OCI-M1 (cell line): ENCODE measurements at places on chromosomes 16 and 17.

- peak; percentile 50 for DNase-seq
Observed at GRCh38 chr16:9092282-9092977, 986 bp downstream of the HAPSTR1 start.

DNA sequence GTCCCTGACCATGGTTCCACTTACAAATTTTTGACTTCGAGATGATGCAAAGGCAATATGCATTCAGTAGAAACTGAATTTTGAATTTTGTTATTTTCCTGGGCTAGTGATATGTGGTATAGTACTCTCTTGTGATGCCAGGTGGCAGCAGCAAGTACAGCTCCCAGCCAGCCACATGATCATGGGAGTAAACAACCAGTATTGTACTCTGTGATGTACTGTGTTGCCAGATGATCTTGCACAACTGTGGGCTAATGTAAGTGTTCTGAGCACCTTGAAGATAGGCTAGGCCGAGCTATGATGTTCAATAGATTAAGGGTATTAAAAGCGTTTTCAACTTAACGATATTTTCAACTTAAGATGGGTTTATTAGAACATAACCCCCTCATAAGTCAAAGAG, 250.8 kb downstream of the STX8 start:
- no peak for DNase-seq

DNA sequence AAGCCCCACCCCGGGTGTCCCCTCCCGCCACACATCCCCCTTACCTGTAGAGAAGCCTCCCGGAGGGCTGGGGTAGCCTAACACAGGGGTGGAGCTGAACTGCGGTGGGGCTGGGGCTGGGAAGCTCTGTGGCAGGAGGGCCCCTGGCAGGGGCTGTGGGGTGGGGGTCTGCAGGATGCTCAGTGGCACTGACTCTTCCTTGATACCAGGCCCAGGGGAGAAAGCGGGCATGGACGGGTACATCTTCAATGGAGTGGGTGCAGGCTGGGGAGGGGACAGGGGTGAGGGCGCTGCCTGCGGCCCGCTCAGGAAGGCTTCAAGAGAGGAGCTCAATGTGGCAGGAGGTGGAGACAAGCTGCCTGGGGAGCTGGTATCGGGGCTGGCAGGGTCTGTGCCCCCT, 16.7 kb downstream of the SREBF1 start:
- no peak for DNase-seq

DNA sequence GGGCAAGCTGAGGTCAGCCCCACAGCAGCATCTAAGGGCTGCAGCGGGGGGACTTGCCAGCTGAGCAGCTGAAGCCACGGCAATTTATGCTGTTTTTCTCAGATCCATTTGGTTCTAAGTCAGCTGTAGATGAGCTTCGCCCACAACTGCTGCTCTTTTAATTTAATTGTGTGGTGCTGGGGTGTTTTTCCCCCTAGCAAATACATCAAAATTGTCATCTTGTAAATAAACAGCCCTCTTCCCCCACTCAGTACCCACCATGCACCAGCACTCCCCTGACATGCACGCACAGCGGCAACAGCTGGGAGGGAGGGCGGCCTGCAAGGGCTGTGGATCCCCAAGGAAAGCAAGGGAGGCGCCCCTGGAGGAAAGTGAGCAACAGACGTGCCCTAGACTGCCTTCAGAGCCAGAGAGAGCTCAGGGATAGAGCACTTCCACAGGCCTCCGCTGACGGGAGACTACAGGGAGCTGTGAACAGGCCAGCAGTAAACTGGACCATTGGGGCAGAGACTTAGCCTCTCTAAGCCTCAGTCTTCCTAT, 149.5 kb downstream of the TMEM132E start:
- DNase-seq = no peak

- DNase-seq = no peak
Observed at GRCh38 chr17:74822939-74823367, 36.7 kb downstream of the GRIN2C start.

DNA sequence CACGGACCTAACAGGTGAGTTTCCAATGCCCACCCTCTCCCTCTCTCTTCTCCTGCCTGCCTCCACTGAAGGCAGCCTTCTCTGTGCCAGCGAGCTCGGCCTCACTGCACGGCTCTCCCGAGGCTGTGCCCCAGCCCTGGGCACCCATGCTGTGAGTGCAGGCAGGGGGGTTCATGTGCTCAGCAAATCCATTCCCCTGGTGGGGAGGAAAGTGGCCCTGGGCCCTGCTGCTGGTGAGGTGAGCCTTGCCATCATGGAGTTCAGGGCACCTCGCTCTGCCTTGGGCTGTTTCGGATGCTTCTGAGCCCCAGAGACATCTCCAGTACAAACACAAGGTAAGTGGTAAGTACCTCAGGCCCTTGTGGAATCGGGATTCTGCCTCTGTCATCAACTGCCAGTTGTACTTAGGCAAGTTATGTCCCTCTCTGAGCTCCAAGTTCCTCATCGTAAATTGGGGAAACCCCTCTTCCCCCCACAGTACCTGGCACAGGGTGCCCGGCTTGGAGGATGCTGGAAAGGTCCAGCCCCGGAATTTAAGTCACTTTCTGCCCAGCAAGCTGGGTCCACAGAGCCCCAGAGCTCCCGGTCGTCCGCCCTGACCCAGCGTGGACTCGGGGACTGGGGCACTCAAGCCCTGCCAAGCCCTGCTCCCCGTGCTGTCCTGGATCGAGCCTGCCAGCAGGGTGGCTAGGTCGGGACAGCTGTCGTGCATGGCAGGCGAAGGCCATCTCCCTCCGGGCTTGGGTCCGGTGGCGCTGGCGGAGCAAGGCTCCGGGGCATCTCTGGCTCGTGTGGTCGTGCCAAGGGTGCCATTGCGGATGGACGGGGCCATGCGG, 684 bp upstream of the NUDT16L1 start:
- DNase-seq = peak; percentile 18

GRCh38 chr16:68417711-68418301, 30.5 kb downstream of the SMPD3 start:
- peak; percentile 25 for DNase-seq

DNA sequence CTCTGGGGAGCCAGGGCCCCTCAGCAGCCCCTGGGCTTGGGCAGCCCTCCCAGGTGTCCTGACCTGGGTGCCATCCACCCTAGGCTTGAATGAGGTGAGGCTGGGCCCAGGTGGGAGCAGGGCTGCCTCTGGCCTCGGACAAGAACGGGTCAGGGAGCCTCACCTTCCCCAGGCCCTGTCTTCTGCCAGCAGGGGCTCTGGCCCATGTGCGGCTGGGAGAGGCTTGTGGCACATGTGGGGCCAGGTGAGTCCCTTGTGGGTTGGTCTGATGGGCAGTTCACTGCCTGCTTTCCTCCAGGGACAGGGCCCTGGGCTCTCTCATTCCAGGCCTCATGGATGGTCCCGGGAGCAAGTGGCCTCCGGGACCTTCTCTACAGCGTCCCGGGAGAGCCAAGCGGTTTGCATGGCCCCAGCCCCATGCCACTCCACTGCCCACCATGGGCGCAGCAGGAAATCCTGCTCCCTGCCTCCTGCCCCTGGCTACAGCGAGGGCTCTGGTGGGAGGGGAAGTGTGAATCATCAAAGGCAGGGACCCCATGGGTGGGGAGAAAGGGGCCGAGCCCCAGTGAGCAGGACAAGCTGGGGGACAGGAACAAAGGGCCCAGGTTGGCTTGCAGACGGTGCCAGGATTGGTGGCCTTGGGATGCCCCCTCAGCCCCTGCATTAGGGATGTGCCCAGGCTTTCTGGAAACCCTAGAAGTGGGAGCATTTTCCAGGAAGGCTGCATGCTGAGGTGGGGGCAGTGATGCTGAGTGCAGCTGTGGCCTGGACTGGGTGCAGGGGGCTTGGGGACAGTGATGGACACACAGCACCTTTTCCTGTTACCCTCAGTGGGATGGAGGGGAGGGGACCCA, 12.2 kb downstream of the VASN start:
- DNase-seq = no peak

DNA sequence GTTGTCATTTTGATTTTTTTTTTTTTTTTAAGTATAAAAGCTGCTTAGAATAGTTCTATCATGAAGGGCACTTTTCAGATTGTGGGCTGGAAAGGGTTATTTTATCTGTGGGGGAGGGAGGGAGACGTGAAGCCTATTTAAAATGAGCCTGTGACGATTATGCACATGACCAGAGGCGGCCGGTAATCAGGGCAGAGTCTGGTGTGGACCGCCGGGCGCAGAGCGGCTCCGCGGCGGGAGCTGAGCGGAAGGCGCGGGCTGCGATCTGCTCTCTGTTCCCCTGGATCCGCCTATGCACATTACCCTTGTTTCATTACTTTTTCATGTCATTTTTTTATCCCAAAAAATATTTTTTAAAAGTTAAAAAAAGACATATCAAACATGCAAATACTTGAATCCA, 23.5 kb downstream of the TMC6 start:
- no peak for DNase-seq

DNA sequence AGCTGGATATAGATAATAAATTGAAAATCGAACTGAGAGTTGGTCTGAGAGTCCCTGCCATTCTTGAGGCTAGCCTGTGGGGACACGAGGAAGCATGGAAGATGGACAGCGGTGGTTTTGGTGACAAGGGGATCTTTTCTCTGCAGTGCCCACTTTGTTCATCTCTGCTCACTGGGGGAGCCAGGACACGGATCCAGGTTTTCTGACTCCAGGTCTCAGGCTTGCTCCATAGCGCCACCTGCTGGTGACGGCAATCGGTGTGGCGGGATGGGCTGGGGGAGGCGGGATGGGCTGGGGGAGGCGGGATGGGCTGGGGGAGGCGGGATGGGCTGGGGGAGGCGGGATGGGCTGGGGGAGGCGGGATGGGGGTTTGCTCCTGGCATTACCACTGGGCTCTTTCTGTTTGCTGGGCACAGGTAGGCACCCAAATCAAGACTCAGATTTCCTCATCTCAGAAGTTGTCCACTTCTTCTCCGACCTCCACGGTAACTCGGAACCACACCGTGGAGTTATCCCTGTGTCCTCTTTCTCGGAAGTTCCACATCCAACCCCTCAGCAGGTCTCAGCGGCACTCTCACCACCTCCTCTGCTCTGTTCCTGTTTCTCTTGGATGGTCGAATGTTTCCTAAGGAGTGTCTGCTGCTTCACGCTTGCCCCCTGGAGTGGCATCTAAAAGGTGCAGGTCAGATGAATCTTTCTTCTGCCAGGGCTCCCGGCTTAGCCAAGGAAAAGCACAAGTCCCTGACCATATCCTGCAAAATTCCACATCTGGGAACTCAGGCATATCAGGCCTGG, 142.4 kb downstream of the CYLD start:
- peak; percentile 34 for DNase-seq

GRCh38 chr17:39199820-39200069, 338 bp upstream of the RPL19 start:
- peak; percentile 95 for DNase-seq

DNA sequence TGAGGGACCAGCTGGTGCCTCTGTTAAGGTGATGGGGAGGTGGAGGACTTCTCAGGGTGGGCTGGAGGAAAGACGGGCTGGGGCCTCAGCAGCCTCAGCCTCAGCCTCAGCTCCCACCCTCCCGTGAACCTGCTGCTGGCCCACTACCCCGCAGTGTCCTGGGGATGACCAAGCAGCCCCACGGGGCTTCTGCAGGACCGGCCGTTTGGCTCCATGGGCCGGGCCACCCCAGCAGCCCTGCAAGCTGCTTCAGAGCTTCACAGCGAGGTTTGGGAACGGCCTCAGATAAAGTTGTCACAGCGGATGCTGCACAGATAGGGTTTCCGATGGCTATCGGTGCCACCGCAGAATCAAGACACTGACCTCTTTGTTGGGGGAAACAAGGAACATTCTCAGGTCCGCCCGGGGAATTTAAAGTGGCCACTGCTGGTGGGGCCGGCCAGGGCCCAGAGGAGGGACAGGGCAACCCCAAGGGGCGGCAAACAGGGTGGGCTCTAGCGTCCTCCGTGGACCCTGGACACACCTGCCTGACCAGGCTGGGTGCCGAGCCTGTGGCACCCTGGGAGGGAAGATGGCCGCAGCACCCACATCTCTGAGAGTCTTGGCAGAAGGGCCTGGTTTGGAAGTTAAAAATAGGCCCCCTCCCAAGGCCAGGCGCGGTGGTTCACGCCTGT, 47.8 kb upstream of the ZC3H18 start:
- no peak for DNase-seq

- DNase-seq = no peak
Observed at GRCh38 chr17:63282455-63282854, 163.7 kb downstream of the CYB561 start.

DNA sequence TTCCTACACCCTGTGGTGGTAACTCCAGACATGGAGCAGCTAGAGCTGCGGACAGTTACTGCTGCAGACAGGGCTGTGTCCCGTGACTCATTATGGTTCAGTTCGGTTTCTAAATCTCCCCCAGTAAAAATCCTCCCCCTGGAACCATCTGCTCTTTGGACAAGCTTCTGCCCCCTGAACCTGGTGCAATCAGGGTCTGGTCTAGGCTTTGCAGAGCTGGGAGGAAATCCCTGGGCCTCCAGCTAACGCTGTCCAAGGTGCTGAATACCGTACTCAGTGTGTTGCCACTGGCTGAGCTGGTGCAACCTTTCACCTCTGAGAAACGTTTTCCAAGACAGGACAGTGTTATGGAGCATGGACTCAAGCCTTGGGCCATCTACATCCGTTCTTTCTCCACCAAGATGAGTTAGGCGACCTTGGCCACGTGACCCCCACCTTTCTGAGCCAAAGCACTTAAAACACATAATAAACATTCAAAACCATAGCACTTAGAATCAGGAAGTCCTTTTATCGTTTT, 142.0 kb downstream of the CPPED1 start:
- peak; percentile 47 for DNase-seq

DNA sequence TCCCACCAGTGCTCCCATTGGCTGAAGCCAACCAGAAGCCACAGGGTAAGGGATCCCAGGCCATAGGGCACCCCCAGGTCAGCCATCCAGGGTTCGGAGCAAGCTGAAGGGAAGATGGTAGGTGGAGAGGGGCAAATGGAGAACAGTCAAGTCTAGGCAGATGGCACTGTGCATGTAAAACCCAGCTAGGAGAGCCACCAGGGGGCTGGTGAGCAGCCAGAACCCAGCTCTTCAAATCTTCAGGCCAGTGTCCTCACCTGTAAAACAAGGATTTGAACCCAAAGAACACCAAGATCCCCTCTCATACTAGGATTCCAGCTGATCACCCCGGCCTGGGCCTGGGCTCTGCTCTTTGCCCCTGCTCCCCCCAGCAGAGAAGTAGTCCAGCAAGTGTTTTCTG, 43.5 kb downstream of the GINS3 start:
- DNase-seq = no peak

- no peak for DNase-seq
Observed at GRCh38 chr16:12548270-12548983, 255.3 kb downstream of the CPPED1 start.

GRCh38 chr16:65308506-65308905, 186.6 kb upstream of the CDH11 start:
- peak; percentile 88 for DNase-seq

- no peak for DNase-seq
Observed at GRCh38 chr16:51666821-51667220, 515.8 kb upstream of the SALL1 start.

GRCh38 chr16:6956511-6956910, 376.1 kb upstream of the RBFOX1 start:
- DNase-seq = no peak

- DNase-seq = no peak
Observed at GRCh38 chr16:89315791-89316581, 98.5 kb downstream of the ZNF778 start.

- no peak for DNase-seq
Observed at GRCh38 chr17:17790637-17791464, 45.9 kb downstream of the SREBF1 start.
